HL-60 (cell line): ENCODE measurements at places on chromosomes 5 and 9.

DNA sequence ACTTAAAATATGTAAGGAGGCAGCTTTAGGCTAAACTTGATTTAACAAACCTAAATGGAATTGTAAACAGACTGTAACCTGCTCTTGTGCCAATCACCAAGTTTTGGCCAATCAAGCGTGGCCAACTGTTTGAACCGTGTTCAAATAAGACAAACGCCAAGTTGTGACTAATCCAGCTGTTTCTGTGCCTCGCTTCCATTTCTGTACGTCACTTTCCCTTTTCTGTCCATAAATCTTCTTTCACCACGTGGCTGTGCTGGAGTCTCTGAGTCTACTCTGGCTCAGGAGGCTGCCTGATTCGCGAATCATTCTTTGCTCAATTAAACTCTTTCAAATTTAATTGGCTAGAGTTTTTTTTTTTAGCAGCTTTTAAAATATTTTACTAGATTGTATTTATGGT, 71.3 kb downstream of the LIX1 start:
- no peak for DNase-seq

GRCh38 chr9:114805670-114806525, at the start of gene TNFSF15:
TNFSF15 (minus strand) TSS chr9:114806039; CDS start chr9:114806012, 27 bp downstream.
- peak; percentile 5 for DNase-seq

DNA sequence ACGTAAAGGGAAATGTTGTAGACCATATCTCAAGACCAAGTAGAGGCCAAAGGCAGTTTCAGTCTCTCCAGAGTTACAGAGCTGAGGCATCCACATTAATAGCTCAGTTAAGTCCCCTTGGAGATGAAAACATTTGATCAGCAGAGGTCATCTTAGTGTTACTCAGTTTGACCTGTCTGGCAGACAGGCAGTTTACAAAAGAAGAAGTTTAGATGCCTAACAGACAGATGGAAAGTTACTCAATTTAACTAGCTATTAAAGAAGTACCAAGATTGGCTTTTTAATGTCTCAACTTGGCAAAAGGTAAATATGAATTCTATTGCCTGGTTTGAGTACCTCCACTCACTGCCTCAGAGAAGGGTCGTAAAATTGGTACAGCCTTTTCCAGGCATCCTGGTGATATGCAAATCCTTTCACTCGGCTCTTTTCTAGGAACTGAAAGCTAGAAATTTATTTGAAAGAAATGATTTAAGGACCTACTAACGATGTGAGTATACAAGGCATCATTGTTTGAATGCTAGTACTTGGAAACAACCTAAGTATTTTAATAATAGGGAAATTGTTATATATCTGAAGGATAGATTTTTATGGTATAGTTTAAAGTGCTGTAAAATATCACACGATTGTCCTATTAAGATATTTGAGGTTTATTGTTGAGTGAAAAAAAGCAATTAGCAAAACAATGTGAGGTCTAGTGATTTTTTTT, 14.8 kb downstream of the ACO1 start:
- DNase-seq, result no peak

DNA sequence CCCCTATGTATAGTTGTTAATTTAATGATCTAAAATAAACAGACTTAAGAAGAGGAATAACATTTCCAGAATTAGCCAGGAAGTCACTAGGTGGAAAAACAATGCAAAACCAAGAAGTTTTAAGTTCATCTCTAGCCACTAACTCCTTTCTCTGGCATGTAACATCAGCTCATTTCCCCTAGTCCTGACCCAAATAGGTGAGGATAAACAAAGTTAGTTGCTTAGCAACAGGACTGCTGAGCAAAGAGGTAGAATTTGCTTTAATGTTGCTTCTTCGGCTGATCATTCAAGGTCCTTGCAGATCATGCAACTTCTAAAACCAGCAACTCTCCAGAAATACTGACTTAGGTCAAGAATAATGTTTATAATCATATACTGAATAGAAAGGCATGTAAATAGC, 675.8 kb downstream of the CETN3 start:
- DNase-seq, result no peak

DNA sequence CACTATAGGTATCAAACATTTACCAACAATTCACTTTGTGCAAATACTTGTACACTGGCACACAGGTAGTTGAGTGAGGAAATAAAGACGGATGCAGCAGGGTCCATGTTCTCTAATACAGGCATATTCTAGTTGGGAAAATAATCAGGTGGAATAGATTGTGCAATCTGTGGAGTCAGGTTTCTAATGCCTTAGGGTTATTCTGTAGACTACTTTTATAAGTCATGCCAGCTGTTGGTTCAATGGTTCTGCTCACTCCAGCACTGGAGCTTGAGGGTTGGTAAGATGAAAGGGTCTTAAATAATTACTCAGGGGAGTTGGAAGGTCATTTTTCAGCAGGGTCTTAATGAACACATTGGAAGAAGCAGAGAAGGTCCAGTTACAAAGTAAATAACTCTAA, 690.3 kb upstream of the DMAC1 start:
- DNase-seq, result no peak

GRCh38 chr5:13708906-13709305, 235.6 kb downstream of the DNAH5 start:
- DNase-seq, result no peak

GRCh38 chr5:73302797-73303147, 129.8 kb downstream of the TMEM174 start:
- no peak for DNase-seq

- no peak for DNase-seq
Observed at GRCh38 chr9:138103849-138104206, 226.2 kb downstream of the CACNA1B start.

- peak; percentile 35 for DNase-seq
Observed at GRCh38 chr5:138369706-138370105, 17.2 kb downstream of the KDM3B start.

- no peak for DNase-seq
Observed at GRCh38 chr9:36656842-36657241, 84.1 kb downstream of the MELK start.

DNA sequence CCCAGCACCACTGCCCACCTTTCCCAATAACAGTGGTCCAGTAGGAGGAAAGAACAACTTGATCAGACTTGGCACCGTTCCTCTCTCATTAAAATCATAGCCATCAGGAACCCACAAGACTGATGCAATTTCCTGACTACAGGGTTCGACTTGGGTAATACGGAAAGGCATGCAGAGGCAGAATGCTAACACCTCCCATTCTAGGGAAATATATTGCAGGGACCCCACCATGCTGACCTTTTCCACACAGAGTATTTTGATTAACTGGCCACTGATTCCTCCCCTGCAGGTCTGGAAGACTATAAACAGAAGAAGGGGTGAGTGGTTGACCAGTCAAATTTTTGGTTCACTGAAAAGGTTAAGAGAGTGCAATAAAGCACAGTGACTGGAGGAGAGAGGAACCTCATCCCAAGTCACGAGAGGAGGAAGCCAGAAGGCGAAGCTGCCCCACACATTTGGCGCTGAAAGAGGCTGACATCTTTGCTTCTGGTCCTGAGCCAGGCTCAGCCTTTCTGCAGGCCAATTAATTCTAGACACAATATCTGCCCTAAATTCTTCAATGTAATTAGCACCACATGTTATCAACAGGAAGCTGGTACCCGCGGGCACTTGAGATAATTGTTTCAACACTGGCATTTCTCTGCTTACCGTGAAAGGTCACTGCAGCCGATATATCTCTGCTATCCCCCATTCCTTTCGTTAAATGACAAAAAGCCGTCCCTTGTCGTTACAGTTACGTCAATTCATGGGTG, 64.7 kb upstream of the SPOCK1 start:
- DNase-seq, result peak; percentile 66

- no peak for DNase-seq
Observed at GRCh38 chr9:32292611-32293010, 91.8 kb upstream of the ACO1 start.

- no peak for DNase-seq
Observed at GRCh38 chr5:173707392-173707791, 90.9 kb upstream of the BOD1 start.

DNA sequence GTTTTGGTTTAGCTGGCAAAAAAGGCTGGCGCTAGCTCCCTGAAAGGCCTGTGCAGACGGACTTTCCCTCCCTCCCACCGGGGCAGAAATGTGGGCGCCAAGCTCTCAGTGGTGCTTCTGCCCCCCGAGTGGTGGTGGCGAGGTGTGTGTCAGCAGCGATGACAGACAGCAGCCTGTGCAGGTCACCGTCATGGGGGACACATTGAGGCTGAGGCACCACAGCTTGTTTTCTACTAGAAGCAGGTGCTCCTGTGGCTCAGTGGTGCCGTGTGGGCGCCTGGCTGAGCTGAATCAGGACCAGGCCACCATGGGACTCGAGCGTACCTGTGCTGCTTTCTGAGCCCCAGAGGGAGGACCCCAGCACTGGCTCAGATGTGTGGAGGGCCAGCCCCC, 6.2 kb downstream of the WNK2 start:
- DNase-seq, result no peak

DNA sequence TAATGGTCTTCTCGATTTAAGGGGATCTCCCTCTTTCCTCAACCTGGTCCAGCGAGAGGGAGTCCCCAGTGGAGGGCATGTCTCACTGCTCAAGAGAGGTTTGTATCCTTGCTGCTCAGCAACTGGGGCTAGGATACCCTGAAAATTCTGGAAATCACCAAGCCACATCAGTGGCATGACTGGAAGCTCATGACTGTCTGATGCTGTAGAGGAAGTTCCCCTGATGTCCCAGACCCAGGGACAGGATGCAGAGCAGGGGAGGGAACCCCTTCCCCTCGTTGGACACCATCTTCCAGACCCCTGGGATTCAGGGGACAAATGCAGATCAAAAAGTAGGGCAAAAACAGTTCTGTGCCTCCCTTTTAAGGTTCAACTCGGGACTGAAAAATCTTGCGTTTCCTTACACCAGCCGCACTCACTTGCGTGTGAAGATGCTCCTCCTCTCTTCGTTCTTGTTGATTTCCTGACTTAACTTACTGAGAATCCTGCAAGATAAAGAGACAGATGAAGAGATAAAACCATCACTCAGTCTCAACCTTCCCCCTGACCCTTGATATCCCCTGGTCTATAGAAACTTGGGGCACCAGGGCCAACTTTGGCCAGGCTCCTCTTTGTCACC, 22.1 kb downstream of the LCP2 start:
- no peak for DNase-seq

DNA sequence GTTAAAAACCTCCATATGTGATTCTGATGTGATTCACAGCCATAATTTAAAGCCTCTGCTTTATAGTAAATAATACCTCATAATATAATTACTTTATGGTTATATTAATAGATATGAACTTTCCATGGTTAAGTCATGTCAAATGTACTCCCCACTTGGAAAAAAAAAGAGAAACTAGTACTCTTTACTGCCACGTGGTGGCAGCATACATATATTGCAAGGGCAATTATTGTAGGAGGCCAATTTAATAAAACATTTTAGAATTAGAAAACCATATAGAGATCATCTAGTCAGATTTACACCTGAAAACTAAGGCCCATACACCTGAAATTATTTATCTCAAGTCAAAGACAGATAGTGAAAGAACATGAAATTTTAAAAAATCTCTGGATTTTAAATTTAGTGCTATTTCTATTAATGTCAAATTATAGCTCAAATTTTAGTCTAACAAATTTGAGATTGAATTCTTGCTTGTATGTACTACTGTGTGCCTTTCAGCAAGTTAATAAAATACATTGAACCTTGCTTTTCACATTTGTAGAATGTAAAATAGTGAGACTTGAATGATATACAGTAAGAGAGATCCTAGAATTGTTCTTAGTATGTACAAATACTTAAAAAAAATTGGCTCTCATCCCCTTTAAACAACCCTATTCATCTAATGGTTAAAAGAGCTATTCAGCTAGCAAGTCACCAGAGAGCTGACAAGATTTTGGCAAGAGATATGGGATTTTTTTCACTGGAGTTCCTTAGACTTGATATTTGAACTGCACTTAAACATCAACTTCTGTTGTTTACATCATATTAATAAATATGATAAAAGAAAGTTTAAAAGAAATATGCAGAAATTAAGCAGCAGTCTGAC, 603.8 kb downstream of the TLE4 start:
- no peak for DNase-seq

DNA sequence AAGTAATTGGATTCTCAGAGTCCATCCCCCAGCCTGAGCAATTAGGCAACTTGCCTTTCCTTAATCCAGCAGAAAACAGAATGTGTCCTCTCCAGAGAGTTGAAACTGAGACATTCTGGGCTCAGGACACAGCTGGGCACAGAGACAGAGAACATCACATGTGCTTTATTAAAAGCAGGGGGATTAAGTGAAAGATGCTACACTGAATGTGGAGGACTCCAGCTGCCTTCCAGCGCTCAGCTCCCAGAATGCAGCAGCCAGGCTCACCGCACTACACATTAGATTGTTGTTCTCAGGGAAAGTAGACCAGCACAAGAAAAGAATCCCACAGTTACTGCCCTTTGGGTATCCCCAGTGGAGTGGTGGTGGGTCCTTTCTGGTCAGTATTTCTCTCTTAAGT, 141.6 kb upstream of the IL12B start:
- no peak for DNase-seq

DNA sequence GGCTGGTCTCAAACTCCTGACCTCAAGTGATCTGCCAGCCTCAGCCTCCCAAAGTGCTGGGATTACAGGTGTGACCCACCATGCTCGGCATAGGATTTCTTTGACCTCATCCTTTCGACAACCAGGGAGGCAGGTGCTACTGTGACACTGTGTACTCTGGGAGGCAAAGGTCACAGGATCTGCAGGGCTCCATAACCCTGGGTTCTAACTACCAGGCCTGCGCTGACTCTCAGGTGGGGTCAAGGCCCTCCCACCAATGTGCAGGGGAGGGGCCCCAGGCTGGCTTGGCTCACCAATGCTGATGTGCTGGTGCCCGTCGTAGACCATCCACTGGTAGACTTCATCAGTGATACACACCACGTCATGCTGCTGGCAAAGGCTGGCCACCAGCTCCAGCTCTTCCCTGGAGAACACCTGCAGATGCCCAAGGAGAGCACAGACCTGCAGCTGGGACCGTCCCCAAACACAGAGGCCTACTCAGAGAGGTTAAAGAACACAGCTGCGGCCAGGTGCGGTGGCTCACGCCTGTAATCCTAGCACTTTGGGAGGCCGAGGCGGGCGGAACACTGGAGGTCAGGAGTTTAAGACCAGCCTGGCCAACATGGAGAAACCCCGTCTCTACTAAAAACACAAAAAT, 7.0 kb upstream of the SPOUT1 start:
- no peak for DNase-seq

DNA sequence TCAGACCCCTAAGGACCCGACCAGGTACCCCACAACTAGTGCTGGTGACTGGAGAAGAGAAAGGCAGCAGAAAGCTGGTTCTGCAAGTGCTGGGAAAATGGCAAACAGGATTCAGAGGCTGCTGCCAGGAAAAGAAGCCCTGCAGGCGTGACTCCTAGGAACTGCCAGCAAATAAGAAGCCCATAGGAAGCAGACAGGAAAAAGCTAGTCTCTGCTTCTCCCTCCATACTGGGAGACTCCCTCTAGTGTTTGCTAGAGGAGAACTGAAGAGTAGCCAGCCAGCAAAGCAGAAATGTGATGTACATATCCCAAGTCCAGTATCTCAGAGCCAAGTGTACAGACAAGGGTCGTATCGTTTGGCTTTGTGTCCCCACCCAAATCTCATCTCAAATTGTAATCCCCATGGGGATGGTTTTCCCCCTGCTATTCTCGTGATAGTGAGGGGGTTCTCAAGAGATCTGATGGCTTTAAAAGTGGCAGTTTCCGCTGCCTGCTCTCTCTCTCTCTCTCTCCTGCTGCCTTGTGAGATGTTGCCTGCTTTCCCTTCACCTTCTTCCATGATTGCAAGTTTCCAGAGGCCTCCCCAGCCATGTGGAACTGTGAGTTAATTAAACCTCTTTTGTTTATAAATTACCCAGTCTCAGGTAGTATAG, 38.1 kb upstream of the TUSC1 start:
- DNase-seq, result no peak
